ENCODE measurements at places on chromosomes 12 and 14. TPM values are rescaled to one million over a fixed set of nuclear protein-coding genes. Genes with fewer than 3 reads are reported as not detected.

PZP gene
- polyA plus RNA-seq: 0.36 TPM

TMEM30B gene
- polyA plus RNA-seq: 13.1 TPM

SERPINA10 gene
- polyA plus RNA-seq: 0.12 TPM

PLEKHG7 gene
- polyA plus RNA-seq: 0.47 TPM

All from right renal pelvis (tissue), 4 donors.